ENCODE measurements at places on chromosomes 2 and 18.

GRCh38 chr18:54359233-54359632 lies 1.5 kb downstream of the C18orf54 start:
- DNase-seq, result no peak

GRCh38 chr2:108385411-108386071 lies 7.8 kb downstream of the SULT1C4 start:
- no peak for DNase-seq

DNA sequence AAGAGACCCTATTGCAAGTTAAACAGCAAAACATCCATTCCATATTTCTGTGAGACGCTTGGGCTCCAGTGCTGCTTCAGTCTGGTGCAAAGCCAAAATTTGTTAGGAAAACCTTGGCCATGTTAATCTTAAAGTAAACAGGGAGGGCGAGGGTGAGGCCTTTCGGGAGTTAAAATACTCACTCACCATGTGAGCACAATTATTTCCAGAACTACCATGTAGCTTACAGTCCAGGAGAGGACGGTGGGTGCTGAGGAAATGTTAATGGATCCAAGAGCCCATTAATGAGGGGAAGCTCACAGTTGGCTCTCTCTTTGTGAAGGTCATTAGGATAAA lies 286.4 kb downstream of the SLC8A1 start:
- no peak for DNase-seq

GRCh38 chr2:66539452-66539851 lies 104.5 kb downstream of the MEIS1 start:
- DNase-seq, result no peak

DNA sequence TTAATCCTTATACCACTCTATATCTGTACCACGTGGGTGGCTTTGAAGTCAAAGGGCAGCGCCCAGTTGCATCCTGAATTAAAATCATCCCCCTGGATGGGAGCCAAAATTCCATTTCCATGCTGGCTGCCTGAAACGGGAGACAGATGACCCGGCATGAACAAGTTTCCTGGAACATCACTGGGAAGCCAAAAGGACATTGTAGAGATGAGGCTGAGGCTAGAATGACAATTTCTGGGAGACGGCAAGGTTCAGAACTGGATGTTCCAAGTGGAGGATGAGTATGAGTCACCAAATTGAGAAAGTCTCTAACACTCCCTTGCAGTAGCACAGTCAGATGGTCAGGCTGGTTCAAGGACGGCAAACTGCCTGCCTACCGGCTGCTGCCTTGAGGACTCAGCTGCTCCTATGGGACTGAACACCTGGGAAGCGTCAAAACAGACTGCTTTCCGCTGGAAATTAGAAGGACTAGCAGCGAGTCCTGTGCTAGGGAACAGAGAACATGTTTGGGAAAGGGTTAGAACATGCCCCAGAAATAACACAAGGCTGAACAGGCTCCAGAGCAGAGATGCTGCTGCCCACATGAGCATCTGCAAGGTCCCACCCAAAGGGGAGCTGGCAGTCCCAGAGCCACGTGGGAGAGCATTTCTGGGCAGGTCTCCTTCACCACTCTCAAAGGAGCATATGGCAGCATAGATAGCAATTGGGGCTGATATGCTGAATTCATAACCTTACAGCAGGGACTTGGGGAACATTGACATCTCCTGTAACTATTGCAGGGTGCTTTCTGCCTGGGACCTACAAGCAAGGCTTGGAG lies 32.0 kb downstream of the YPEL5 start:
- DNase-seq, result no peak

DNA sequence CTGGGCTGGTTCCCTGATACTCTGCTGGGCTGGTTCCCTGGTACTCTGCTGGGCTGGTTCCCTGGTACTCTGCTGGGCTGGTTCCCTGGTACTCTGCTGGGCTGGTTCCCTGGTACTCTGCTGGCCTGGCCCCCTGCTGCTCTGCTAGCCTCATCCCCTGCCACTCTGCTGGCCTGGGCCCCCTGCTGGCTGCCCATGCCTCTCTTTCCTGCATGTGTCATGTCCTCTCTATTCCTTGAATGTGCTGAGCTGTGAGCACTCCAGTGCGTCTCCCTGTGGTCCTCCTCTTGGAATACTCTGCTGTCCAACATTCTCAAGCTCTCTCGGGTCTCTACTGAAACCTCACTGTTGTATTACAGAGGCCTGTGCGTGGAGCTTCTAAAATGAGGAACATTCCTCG lies 216.3 kb downstream of the RNF144A start:
- DNase-seq, result no peak

DNA sequence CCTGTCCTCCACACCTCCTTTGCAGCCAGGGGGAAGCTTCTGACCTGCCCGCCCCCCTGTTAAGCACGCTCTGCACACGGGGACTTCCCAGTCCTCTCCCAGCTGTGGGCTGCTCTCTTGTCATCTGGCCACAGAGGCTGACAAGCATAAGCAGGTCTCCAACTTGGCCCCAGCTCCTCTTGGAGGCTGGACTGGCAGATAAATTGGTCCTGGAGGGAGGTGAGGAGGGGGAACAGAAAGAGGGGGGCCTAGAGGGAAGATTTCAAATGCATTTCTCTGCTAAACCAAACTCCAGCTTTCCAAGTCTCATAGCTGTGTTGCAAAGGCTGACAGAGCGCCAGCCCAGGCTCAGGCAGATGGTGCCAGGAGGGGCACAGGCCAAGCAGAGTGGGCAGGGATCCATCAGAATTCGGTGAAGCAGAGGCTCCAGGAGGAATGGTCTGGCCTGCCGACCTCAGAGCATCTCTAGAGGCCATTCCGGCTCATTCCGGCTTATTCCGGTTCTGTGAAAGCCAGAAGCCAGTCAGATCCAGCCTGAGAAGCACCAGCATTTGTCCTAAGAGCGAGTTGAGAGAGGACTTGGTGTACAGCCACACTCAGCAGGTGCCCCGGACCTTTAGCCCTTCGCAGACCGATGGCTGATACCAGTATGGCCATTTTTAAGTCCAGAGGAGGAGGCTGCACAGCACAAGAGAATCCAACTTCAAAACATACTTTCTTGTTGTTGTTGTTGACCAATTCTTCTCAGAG lies 508.9 kb upstream of the MYT1L start:
- DNase-seq, result no peak

GRCh38 chr2:196142825-196143224 lies 28.6 kb downstream of the STK17B start:
- DNase-seq, result no peak

DNA sequence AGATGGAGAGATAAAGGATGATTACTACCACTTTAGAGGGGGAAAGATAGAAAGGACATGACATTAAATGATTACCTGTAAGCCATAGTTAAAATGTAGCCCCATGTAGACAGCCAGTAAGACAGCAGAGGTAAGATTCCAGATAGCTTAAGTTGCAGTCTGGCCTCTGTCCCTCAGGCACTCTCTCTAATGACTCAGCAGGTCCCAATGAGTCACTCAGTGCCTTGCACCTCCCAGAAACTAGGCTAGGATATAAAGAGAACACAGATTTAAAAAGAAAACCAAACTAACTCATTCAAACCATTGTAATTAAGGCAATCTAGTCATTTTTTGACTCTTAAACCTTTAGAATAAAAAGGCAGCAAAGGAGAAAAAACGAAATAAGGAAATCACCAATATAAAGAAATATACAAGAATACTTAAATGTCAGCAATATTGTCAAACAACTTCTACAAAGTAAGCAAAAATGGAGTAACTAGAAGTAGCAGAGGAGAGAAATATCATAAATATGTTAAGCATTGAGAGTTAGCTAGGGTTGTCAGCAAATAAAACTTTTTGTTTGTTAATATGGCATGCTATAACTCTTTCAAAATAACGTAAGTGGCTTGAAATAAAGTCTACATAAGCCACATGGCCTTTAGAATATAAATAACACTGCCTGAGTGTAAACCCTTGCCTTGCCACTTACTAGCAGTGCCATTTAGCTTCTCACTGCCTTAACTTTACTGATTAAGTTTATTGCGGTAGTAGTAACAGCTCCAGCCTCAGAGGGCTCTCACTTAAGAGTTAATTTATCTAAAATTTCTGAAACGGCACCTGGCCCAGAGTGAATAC lies 48.5 kb downstream of the SOCS6 start:
- DNase-seq, result no peak

GRCh38 chr2:109289504-109290222 lies 160.7 kb downstream of the SH3RF3 start:
- no peak for DNase-seq

DNA sequence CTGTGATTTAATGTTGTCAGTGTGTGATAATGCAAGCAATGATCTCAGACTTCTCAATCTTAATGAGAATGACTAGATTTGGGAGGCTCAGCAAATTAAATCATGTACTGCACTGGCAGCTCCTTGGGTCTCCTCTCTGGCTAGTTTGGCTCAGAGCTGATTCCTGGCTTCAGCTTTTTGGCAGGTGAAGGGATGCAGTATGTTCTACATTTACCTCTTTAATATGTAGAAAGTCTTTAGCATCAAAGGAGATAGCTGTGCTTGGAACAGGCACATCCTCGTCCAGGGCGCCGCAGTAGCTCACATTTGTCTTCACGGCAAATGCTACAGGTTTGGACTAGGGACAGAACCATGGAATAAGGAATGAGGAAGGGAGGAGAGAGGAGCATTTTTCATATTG lies 52.4 kb upstream of the ARL5A start:
- DNase-seq, result no peak

DNA sequence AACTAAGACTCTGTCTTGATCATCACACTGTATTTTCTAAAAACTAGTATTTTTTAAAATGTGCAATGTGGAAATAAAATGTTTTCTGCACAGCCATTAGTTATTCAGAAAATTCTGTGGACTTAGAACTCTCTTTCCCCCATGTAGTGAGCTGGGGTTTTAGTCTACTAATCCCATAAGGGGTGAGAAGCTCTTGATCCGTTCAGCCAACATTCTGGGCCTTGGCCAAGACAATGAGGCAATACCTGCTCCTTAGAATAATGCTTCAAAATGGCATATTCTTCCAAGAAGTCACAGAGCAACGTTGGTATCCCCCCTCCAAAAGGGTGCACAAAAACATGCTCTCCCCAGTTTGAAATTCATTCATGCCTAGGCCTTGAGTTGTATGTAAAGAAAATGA lies 4.0 kb downstream of the REEP1 start:
- DNase-seq, result no peak

- no peak for DNase-seq
These were observed 219.6 kb downstream of the RND3 start for GRCh38 chr2:150267651-150268415.
